ENCODE measurements at places on chromosomes 4 and X. TPM values are rescaled to one million over a fixed set of nuclear protein-coding genes. Genes with fewer than 3 reads are reported as not detected.

GRCh38 chr4:42313872-42314271 is 83.4 kb upstream of the SHISA3 start:
- no peak overlapping the region for H3K27ac ChIP-seq
- H3K4me1 ChIP-seq: peaks cover 2% of the 10 kb centered on the region
- no peak for DNase-seq
- no peak overlapping the region for H3K4me3 ChIP-seq
- no peaks in the 10 kb centered on the region for H3K27me3 ChIP-seq

- no peak for DNase-seq
- no peak overlapping the region for H3K4me3 ChIP-seq
- no peaks in the 10 kb centered on the region for H3K36me3 ChIP-seq
- H3K27ac ChIP-seq: no peak overlapping the region
Measured at GRCh38 chr4:174449944-174450785, 72.1 kb downstream of the HPGD start.

DNA sequence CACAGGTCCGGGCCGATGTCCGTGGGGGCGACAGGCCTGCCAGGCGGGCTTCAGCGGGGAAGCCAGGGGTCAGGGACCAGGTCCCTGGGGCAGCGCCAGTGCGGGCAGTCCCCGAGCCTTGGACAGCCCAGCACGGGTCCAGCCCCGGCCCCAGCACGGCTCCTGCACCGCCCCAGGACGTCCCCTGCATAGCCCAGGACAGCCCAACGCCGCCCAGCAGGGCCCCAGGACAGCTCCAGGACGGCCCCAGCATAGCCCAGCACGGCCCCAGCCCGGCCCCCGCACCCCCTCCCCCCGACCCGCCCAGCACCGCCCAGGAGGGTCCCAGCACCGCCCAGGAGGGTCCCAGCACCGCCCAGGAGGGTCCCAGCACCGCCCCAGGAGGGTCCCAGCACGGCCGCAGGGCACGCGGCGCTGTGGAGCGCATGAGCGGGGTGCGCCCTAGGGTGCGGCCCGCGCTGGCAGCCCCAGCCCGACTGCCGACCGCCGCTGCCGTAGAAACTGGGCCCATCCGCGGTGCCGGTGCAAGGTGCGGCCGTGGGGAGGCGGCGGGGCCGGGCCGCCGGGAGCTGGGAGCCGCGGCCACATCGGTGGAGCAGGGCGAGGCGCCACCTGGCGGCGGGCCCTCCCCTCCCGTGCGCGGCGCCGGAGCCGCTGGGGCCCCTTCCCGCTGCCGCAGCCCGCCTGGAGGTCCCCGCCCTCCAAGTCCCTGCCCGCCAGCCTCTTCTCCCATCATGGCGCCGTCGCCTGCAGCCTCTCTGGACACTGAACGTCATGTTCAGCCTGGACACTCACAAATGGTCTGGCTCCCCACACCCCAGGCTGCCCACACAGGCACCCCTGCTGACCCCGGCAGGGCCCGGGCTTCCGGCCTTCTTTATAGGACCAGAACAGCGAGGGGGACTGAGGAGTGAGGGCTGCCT is 106.8 kb upstream of the NKX1-1 start:
- no peak overlapping the region for H3K27ac ChIP-seq
- DNase-seq: no peak
- H3K27me3 ChIP-seq: peaks cover 62% of the 10 kb centered on the region
- no peaks in the 10 kb centered on the region for H3K4me1 ChIP-seq
- no peaks in the 10 kb centered on the region for H3K36me3 ChIP-seq

- H3K4me1 ChIP-seq: no peaks in the 10 kb centered on the region
- H3K27ac ChIP-seq: no peak overlapping the region
- H3K36me3 ChIP-seq: no peaks in the 10 kb centered on the region
Measured at GRCh38 chrX:40281336-40282005, 183.7 kb upstream of the BCOR start.

DNA sequence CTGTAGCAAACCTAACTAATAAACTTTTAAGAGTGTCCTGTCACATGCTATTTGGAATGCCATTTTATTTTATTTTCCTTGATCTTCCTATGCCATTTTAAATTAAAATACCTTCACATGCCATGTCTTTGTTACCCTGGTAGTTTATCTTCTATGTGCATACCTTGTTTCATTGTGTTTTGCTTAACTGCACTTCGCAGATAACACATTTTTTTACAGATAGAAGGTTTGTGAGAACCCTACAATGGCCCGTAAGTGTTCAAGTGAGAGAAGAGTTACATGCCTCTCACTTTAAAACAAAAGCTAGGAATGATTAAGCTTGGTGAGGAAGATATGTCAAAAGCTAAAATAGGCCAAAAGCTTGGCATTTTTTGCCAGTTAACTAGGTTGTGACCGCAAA is 744.1 kb downstream of the STIM2 start:
- no peak overlapping the region for H3K27ac ChIP-seq
- no peak for DNase-seq
- H3K27me3 ChIP-seq: no peaks in the 10 kb centered on the region
- no peaks in the 10 kb centered on the region for H3K36me3 ChIP-seq
- no peaks in the 10 kb centered on the region for H3K4me1 ChIP-seq

DNA sequence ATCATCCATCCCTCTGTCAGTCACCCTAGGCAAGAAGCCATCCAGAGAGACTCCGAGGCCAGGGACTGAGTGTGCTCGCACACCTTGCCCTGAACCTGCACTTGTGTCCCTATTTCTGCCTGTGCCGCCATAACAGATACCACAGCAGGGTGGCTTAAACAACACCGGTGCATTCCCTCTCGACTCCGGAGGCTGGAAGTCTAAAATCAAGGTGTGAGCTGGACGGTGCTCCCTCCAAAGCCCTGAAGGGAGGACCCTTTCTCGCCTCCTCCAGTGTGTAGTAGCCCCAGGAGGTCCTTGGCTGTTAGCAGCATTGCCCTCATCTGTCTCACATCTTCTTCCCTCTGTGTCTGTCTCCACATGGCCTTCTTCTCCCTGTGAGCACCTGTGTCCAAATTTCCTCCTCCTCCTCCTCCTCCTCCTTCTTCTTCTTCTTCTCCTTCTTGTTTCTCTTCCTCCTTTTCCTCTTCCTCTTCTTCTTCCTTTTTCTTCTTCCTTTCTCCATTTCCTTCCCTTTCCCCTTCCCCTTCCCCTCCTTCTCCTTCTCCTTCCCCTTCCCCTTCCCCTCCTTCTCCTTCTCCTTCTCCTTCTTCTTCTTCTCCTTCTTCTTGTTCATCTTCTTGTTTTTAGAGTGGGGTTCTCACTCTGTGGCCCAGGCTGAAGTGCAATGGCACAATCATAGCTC is 98.1 kb upstream of the ENPP6 start:
- DNase-seq: no peak
- no peaks in the 10 kb centered on the region for H3K27me3 ChIP-seq
- H3K4me3 ChIP-seq: no peak overlapping the region
- no peaks in the 10 kb centered on the region for H3K4me1 ChIP-seq
- H3K27ac ChIP-seq: no peak overlapping the region

DNA sequence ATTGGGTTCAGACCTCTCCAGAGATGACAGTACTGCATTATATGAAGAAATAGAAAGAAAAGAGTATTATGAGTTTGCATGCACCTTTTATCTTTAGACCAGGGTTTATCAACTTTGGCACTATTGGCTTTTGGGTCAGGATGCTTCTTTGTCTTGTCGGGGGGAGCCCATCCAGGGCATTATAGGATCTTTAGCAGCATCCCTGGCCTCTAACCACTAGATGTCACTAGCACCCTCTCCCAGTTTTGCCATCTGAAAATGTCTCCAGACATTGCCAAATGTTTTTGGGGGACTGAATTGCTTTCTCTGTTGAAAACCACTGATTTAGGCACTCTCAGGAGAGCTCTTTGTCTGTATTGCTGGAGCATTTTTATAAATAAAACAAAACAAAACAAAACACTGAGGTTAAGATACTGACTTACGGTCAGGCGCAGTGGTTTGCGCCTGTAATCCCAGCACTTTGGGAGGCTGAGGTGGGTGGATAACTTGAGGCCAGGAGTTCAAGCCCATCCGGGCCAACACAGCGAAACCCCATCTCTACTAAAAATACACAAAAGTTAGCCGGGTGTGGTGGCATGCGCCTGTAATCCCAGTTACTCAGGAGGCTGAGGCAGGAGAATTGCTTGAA is 23.6 kb downstream of the CA5B start:
- H3K36me3 ChIP-seq: no peaks in the 10 kb centered on the region
- H3K27me3 ChIP-seq: no peaks in the 10 kb centered on the region
- no peak overlapping the region for H3K4me3 ChIP-seq
- no peak overlapping the region for H3K27ac ChIP-seq
- no peaks in the 10 kb centered on the region for H3K4me1 ChIP-seq

GRCh38 chrX:3184176-3184930 is 143.1 kb downstream of the ARSF start:
- H3K4me1 ChIP-seq: peaks cover 12% of the 10 kb centered on the region
- peak overlapping the region; percentile 99 for H3K27ac ChIP-seq
- no peaks in the 10 kb centered on the region for H3K27me3 ChIP-seq
- no peaks in the 10 kb centered on the region for H3K36me3 ChIP-seq

DNA sequence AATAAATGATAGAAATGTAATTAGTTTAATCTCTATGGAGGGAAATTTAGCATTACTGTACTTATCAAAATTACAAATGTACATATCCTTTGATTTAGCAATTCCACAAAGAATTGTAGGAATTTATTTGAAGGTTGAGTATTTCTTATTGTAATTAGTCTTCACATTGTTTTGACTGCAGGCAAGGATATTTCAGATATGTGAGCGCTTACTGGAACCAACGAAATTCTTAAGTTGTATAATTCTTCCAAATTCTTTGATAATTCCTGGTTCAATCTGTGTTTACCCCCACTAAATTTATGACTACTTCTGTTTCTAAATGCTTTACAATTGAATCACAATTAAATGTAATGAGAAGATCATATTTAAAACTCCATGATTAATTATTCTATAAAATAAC is 26.9 kb upstream of the WWC2 start:
- no peaks in the 10 kb centered on the region for H3K27me3 ChIP-seq
- H3K27ac ChIP-seq: no peak overlapping the region
- H3K36me3 ChIP-seq: no peaks in the 10 kb centered on the region
- no peaks in the 10 kb centered on the region for H3K4me1 ChIP-seq

DNA sequence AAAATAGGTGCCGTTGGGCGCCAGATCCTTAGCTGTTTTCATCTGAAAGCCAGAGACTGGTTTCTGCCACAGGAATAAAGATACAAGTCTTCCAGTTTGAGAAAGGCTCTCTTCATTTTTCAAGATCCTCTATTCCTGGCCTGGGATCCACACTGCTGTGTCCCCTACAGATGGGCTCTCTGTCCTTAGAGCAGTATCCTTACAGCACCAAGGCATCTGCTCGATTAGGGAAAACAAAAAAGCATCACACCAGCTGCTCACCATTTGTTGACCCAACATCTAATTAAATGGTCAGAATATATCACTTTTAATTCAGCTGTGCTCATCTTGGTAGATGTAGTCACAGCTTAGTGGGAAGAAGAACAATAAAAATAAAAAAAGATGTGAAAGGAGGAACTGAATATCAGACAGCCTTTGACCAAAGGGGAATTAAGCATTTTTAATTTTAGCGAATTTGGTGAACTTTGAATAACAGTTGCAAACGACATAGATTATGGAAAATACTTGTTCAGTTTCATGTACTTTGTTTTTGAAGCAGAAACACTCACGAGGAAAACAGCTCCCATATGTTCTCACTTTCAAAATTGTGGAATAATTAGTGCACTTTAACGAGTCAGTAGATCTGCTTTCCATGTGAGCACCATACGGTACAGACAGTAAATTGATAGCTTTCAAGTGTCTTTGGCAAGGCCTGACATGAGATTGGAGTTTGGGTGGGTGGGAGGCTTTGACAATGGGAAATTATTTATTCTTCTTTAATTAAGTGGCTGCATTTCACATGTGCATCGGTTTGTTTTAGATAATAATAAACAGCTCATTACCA is 148.4 kb upstream of the CLNK start:
- DNase-seq: no peak
- no peaks in the 10 kb centered on the region for H3K36me3 ChIP-seq
- no peaks in the 10 kb centered on the region for H3K4me1 ChIP-seq
- H3K27ac ChIP-seq: no peak overlapping the region
- no peaks in the 10 kb centered on the region for H3K27me3 ChIP-seq

- no peak overlapping the region for H3K4me3 ChIP-seq
- H3K36me3 ChIP-seq: no peaks in the 10 kb centered on the region
- no peak for DNase-seq
- H3K4me1 ChIP-seq: no peaks in the 10 kb centered on the region
- no peak overlapping the region for H3K27ac ChIP-seq
Measured at GRCh38 chr4:175875993-175876771, 64.1 kb upstream of the GPM6A start.

GRCh38 chr4:121070696-121071639 is 1.4 kb downstream of the NDNF start:
- no peak for DNase-seq
- 0 out of 2 replicates have a peak overlapping the region, but pooled peaks have one; percentile 9 for H3K4me3 ChIP-seq
- H3K27me3 ChIP-seq: peaks cover 56% of the 10 kb centered on the region
- H3K36me3 ChIP-seq: no peaks in the 10 kb centered on the region
- no peak overlapping the region for H3K27ac ChIP-seq

DNA sequence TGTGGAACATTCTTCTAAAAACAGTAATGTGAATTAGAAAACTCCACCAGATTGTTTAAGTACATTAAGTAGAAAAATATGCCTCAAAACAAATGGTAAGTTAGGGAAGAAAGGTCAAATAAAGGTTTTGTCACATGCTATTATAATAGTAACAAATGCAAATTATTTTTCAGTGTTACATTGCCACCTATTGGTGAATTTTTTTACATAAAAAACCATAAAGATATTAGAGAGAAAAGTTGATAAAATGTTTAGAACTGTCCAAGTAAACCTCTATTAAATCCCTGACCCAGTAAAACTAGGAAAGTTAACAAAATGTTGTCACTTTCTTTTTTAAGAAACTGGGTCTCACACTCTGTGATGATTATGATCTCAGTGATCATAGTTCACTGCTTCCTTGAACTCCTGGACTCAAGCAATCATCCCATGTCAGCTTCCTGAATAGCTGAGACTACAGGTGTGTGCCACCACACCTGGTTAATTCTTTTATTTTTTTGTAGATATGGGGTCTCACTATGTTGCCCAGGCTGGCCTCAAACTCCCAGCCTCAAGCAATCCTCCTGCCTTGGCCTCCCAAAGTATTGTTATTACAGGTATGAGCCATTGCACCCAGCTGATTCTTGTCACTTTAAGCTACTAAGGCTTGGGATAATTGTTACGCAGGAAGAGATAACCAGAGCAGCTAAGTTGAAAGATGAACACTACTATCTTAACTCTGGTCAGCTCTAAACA is 157.6 kb downstream of the ATRX start:
- no peak overlapping the region for H3K4me3 ChIP-seq
- H3K27me3 ChIP-seq: no peaks in the 10 kb centered on the region
- no peak overlapping the region for H3K27ac ChIP-seq
- H3K4me1 ChIP-seq: no peaks in the 10 kb centered on the region
- no peak for DNase-seq
- peaks cover 4% of the 10 kb centered on the region for H3K36me3 ChIP-seq

STPG2 gene
- total RNA-seq: not detected

RCHY1 gene
- total RNA-seq: 22.4 TPM

FDCSP gene
- not detected for total RNA-seq

CFI gene
- total RNA-seq: 0.28 TPM

RNF150 gene
- total RNA-seq: 18.1 TPM

TSPAN5 gene
- 88.3 TPM for total RNA-seq

All from IMR-90 (cell line).